ENCODE measurements at places on chromosomes 12 and 14. TPM values are rescaled to one million over a fixed set of nuclear protein-coding genes. Genes with fewer than 3 reads are reported as not detected.
A peak's percentile ranks its signal among the peaks of the same experiment; 100 is the strongest.

The PPP4R4 gene
- not detected for total RNA-seq

- H3K27me3 ChIP-seq, result no peaks in the 10 kb centered on the region
- no peak for DNase-seq
- no peaks in the 10 kb centered on the region for H3K36me3 ChIP-seq
Observed at GRCh38 chr12:68001486-68002466, 12.5 kb downstream of the IFNG-AS1 start.

GRCh38 chr12:4227046-4227445 lies 46.5 kb upstream of the CCND2 start:
- H3K27me3 ChIP-seq, result no peaks in the 10 kb centered on the region
- H3K27ac ChIP-seq, result no peak overlapping the region
- no peak overlapping the region for H3K4me3 ChIP-seq
- no peak for DNase-seq

- no peaks in the 10 kb centered on the region for H3K36me3 ChIP-seq
- no peak overlapping the region for H3K4me3 ChIP-seq
- no peaks in the 10 kb centered on the region for H3K27me3 ChIP-seq
- H3K4me1 ChIP-seq, result peaks cover 50% of the 10 kb centered on the region
- H3K27ac ChIP-seq, result peak overlapping the region; percentile 27
- DNase-seq, result no peak
Observed at GRCh38 chr12:12804432-12804886, 8.7 kb upstream of the DDX47 start.

GRCh38 chr14:95222151-95222631 lies 64.9 kb upstream of the DICER1 start:
- H3K27ac ChIP-seq, result peak overlapping the region; percentile 50
- no peaks in the 10 kb centered on the region for H3K36me3 ChIP-seq
- H3K4me1 ChIP-seq, result peaks cover 45% of the 10 kb centered on the region
- no peak for DNase-seq

DNA sequence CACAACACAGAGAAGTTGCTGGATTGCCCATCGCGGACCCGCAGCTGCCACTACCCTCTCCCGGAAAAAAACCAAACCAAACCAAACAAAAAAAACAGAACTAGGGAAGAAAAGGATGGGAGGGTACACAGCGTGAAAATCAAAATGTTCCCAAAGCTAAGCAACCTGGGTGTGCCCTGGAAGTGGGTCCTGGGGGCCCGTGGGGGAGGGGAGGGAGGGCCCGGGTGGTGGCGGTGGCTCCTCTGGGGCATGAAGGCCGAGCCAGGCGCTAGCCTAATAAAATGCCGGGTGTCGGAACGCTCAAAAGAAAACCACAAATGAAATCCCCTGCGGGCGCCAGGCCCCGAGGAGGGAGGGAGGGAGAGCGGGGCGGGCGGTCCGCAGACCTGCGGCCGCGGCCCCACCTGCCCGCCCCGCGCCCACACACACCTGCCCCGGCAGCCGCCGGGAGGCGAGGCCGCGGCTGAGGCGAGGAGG lies 787 bp downstream of the HECTD4 start:
- H3K27me3 ChIP-seq, result no peaks in the 10 kb centered on the region
- DNase-seq, result no peak
- peak overlapping the region; percentile 83 for H3K27ac ChIP-seq
- H3K36me3 ChIP-seq, result no peaks in the 10 kb centered on the region
- H3K4me1 ChIP-seq, result peaks cover 27% of the 10 kb centered on the region
- H3K4me3 ChIP-seq, result peak overlapping the region; percentile 94

DNA sequence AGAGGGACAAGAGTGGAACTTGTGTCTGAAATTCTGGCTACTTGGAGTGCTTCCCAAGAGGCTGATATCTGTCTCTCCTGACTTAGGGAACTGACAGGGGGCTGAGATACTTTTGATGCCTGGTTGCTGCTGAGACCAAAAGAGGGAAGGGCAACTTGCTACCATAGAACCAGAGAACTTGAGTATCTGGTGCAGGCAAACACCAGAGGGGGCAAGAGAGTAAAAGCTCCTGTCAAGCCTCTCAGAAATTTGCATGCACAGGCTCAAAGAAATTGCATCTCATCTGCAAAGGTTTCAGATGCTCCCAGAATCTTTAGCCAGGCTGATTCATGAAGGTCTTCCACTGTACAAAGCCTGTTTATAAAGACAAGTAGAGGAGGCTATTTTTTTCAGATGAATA lies 391.3 kb upstream of the FOXG1 start:
- no peaks in the 10 kb centered on the region for H3K36me3 ChIP-seq
- H3K27me3 ChIP-seq, result no peaks in the 10 kb centered on the region
- H3K27ac ChIP-seq, result no peak overlapping the region
- no peak overlapping the region for H3K4me3 ChIP-seq

- H3K4me3 ChIP-seq, result no peak overlapping the region
- no peak overlapping the region for H3K27ac ChIP-seq
- no peaks in the 10 kb centered on the region for H3K36me3 ChIP-seq
- H3K27me3 ChIP-seq, result peaks cover 38% of the 10 kb centered on the region
Observed at GRCh38 chr12:4133029-4133428, 140.5 kb upstream of the CCND2 start.

DNA sequence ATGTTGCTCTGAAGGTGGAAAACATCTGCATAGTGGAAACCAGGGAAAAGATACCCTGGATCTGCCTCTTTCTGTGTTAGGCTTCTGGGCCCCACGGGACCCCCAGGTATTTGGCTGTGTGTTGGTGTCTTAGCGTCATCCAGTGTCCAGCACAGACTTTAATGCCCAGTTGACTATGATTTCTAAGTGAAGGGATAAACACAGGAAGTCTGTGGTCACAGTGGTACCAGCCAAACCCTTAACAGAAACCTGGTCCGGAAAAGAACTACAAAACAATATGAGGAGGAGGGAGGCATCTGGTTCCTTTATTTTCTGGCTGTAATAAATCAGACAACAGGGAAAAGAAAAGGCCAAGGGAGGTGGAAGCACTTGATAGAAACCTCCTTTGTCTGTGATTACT lies 56.4 kb downstream of the CMKLR1 start:
- H3K27me3 ChIP-seq, result peaks cover 32% of the 10 kb centered on the region
- H3K27ac ChIP-seq, result no peak overlapping the region
- peaks cover 2% of the 10 kb centered on the region for H3K36me3 ChIP-seq
- no peak for DNase-seq
- no peaks in the 10 kb centered on the region for H3K4me1 ChIP-seq
- no peak overlapping the region for H3K4me3 ChIP-seq

DNA sequence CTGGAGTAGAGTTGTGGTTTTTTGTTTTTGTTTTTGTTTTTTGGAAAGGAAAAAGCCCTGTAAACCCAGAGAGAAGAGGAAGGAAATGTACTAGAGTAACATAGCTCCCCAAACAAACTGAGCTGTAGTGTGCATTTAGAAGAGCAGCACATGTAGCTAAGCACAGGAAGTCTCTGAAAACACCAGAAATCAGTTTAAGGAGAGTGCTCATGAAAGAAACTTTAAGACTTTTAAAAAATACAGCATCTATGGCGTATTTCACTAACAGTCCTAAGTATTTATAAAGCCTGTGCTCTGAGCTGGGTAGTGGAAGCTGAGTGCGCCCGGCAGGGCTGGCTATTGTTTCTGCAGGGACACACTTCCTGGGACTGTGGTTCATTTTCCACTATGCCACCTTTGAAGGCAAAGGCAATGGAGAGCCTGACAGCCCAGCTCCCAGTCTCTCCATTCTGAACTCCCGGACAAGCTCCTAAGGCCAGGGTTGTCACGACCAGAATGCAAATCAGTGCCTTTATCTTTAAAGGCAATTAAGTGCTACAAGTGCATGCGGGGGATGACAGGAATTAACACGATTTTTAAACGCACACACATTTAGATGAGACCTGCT lies 45.4 kb downstream of the NIN start:
- no peak overlapping the region for H3K27ac ChIP-seq
- no peak for DNase-seq
- H3K4me1 ChIP-seq, result peaks cover 22% of the 10 kb centered on the region
- H3K36me3 ChIP-seq, result peaks cover 19% of the 10 kb centered on the region

The LRTM2 gene
- total RNA-seq, result not detected

DNA sequence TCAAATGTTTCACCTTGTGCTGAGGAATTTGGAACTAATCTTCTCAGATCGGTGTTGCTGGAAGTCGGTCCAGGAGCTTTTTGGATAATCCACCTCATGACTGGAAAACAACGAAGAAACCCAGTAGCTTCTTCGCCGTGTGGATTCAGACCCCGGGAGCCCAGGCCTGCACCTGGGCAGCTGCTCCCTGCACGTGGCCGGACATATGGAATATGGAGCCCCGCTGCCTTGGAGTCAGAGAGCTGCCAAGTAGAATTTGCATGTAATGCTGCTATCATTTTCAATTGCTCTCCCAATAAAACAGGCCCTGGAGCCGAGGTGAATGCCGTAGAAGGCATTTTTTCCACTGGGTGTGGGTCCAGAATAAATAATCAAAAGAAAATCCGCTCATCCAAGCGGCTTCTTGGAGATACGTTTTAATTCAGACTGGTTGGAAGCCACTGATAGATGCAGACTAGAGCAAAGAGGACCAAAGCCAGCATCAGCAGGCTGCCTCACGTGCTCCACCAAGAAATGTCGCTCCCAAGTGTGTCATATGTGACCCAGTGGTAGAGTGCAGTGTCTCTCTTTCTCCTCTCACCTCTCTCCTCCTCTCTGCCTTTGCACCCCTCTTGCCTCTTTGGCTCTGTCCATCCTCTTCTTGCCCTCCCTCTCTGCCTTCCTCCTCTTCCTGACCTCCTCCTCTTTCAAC lies 115.3 kb downstream of the ZNF664 start:
- H3K36me3 ChIP-seq, result no peaks in the 10 kb centered on the region
- DNase-seq, result no peak
- no peak overlapping the region for H3K27ac ChIP-seq
- H3K4me1 ChIP-seq, result peaks cover 14% of the 10 kb centered on the region
- no peak overlapping the region for H3K4me3 ChIP-seq

The B4GALNT1 gene
- 5.6 TPM for total RNA-seq

The GLIPR1 gene
- total RNA-seq, result 38.9 TPM

- no peak overlapping the region for H3K27ac ChIP-seq
- H3K27me3 ChIP-seq, result no peaks in the 10 kb centered on the region
- H3K4me1 ChIP-seq, result peaks cover 4% of the 10 kb centered on the region
- DNase-seq, result no peak
Observed at GRCh38 chr12:132558042-132558856, 52.1 kb downstream of the LRCOL1 start.

The C1R gene
- 35.1 TPM for total RNA-seq

The CISTR gene
- total RNA-seq, result not detected

DNA sequence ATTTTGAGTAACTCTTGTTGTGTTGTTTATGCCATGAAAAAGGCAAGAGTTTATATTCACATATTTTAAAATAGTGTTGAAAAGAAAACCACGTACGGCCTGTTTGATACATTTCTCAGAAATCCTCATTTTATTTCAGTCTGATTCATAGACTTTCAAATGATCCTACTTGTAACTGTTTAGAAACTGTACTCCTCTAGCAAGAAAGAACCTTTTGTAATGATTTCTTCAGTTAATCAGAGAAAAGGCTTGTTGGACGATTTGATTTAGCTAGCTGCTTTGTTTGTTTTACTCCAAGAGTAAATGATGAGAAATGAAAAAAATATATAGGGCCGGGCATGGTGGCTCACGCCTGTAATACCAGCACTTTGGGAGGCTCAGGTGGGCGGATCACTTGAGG lies 17.2 kb downstream of the FBXO34 start:
- peaks cover 2% of the 10 kb centered on the region for H3K36me3 ChIP-seq
- DNase-seq, result no peak
- H3K27me3 ChIP-seq, result no peaks in the 10 kb centered on the region
- H3K27ac ChIP-seq, result no peak overlapping the region

The INHBC gene
- total RNA-seq, result not detected

- peak overlapping the region; percentile 88 for H3K27ac ChIP-seq
- no peak for DNase-seq
- no peaks in the 10 kb centered on the region for H3K36me3 ChIP-seq
- peaks cover 43% of the 10 kb centered on the region for H3K4me1 ChIP-seq
Observed at GRCh38 chr12:42756841-42757623, 167.5 kb upstream of the PRICKLE1 start.

DNA sequence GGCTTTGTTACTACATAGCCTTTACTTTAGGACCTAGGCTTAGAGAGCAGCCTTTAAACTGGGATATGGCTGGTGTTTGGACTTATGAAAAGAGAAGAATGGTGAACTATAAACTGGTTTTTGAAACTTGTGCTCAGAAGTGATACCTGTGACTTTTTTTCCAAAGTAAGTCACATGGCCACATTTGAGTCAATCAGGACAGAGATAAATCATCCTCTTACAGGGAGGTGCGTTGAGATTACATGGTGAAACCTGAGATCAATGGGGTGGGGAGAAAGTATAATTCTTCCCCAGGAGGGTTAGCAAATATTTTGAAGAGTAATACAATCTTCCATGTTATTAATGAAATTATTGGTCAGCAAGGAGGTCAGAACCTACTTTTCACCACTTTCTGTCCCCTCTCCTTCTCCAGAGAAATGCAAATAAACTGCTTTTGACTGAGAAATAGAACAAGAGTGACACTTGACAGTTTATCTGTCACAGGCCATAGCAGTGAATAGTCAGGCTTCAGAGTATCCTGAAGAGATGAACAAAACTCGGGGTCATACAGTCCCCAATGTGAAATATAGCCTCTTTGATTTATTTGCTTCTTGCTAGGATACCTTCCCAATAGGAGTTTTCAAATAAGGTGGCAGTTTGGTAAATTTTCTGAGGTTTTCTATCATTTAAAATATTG lies 11.1 kb upstream of the ZNF641 start:
- no peak overlapping the region for H3K27ac ChIP-seq
- no peak overlapping the region for H3K4me3 ChIP-seq
- no peak for DNase-seq
- H3K4me1 ChIP-seq, result no peaks in the 10 kb centered on the region
- peaks cover 34% of the 10 kb centered on the region for H3K27me3 ChIP-seq
- peaks cover 2% of the 10 kb centered on the region for H3K36me3 ChIP-seq

DNA sequence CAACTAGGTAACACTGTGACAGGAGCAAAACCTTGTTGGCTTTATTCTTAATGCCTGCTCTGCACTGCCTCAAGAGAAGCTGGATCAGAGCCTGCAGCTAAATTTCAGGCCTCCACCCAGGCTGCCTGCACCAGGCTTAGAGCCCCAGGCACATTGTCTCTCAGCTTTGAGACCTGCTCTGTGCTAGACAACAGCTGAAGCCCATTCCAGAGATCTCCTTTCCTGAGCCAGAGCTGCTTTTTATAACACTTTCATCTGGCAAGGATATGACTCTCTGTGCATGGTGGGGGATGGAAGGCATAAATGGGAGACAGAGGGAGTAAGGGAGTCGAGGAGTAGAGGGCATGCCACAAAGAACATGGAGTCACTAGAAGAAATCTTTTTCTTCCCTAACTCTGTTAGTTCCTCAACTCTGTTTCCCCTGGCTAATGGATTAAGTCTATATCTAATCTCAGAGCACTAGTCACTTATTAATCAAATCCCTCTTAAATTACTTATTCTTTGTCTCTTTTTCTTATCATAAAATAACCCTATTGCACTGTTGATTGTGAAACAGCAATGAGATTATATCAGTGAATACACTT lies 27.1 kb upstream of the LUM start:
- H3K4me3 ChIP-seq, result no peak overlapping the region
- no peaks in the 10 kb centered on the region for H3K27me3 ChIP-seq
- DNase-seq, result no peak
- peaks cover 8% of the 10 kb centered on the region for H3K36me3 ChIP-seq
